ENCODE measurements at places on chromosomes 16 and 17.

- no peak for DNase-seq
These were observed 68.8 kb downstream of the LYRM1 start for GRCh38 chr16:20969386-20969785.

- DNase-seq, result no peak
These were observed 1.7 kb upstream of the MRPL12 start for GRCh38 chr17:81701288-81702071.

DNA sequence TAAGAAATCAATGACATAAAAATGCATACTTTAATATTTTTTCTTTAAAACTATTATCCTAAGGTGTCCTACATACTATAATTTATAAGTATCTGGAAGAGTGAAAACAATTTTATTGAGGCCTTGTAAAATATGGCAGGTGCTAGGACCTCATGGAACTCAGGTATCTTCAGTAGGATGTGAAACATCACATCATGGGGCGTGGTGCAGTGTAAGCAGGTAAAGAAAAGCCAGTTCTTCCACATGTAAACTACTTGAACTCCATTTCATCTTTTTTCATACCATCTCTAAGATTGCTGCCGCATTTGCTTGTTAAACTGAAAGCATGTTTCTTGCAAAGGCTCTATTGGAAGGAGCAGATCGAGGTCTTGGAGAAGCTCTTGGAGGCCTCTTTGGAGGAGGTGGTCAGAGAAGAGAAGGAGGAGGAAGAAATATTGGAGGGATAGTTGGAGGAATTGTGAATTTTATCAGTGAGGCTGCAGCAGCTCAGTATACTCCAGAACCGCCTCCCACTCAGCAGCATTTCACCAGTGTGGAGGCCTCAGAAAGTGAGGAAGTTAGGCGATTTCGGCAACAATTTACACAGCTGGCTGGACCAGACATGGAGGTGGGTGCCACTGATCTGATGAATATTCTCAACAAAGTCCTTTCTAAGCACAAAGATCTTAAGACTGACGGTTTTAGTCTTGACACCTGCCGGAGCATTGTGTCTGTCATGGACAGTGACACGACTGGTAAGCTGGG is at the start of gene CAPNS2:
Gene CAPNS2 (plus strand): TSS at position 253 of the 744 bp plus-strand sequence. CDS start 73 bp downstream, at position 326.
- DNase-seq, result no peak

GRCh38 chr17:66963909-66964771 is at the start of gene CACNG4:
TSS of gene CACNG4 (plus strand) at chr17:66964707. CDS start at chr17:66964912, 205 bp downstream.
- no peak for DNase-seq

Data from MG63 (cell line).